ENCODE measurements at places on chromosomes 4 and X.
A peak's percentile ranks its signal among the peaks of the same experiment; 100 is the strongest.

DNA sequence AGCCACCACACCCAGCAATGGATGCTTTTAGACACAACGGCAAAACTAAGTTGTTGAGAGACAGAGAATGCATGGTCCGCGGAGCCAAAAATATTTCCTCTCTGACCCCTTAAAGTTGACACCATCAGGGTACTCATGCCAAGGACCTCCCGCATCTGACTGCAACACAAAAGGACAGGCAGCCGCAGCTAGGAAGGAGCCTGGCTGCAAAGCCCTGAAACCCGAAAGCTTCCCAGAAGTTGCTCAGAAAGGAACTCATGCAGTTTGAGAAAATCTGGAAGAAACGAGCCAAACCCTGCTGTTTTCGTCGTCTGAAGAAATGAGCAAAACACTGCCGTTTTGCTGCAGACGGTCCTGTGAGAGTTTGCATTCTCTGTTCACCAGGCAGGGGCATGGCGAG is 16.5 kb downstream of the DHRSX start:
- no peak for DNase-seq

GRCh38 chrX:100913111-100913510 is 15.6 kb downstream of the XKRX start:
- no peak for DNase-seq

GRCh38 chrX:77564823-77565222 is 117.6 kb downstream of the FGF16 start:
- no peak for DNase-seq

- DNase-seq, result peak; percentile 26
Observed at GRCh38 chrX:41180194-41180908, 95.1 kb downstream of the USP9X start.

DNA sequence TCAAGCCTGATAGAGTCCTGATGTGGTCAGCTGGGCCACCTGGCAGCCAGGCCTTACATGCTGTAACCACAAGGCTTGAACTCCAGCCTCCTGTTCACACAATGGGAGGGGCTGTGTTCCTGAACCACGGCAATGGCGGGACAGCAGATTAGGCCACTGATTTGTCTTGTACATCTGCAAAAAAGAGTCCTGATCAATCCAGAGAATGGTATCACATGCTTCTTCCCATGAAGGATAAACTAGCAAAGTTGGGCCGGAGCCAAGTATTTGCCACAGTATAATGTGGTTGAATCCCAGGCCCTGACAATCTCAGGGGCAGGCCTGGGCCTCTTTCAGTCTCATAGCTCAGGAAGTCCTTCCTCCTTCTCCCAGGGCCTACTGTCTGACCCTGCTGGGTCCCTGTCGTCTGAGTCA is 2182.5 kb upstream of the AGA start:
- no peak for DNase-seq

DNA sequence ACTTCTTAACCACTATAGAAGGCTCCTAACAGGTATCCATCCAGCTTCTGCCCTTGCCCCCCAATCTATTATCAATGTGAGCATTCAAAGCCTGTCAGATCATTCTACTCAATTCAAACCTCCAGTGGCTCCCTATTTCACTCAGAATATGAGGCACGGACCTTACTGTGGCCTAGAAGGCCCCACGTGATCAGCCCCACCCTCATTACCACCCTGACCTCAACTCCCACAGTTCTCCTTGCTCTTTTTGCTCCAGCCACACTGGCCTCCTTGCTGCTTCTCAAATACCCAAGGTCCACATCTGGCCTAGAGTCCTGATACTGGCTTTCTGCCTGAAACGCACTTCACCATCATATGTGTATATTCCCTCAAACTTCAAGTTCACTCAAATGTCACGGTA is 18.7 kb downstream of the SEPSECS start:
- DNase-seq, result no peak

GRCh38 chrX:64580605-64581004 is 185.4 kb upstream of the MTMR8 start:
- DNase-seq, result no peak

- DNase-seq, result peak; percentile 48
Observed at GRCh38 chr4:10743357-10743756, 58.8 kb upstream of the CLNK start.

DNA sequence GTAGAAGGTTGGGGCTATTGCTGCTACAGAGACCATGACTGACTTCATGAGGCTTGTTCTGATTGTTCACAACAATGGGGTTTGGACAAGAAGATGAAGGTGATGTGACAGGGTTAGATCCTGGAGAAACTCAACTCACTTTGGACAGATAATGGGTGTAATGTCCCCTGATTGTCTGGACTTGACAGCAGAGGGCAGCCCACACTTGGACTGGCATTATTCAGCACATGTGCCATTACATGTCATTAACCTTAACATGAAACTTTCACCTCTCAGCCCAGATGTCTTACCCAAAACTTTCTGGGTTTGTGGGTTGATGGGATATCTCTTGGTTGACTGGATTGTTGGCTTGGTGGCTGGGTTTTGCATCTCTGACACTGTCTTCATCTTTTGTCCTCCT is 101.5 kb downstream of the MXRA5 start:
- DNase-seq, result no peak

GRCh38 chr4:165398570-165398969 is 19.8 kb downstream of the CPE start:
- DNase-seq, result no peak

- DNase-seq, result no peak
Observed at GRCh38 chr4:119550857-119551532, 77.6 kb downstream of the PDE5A start.

GRCh38 chr4:141713771-141714445 is 77.5 kb downstream of the IL15 start:
- DNase-seq, result no peak

DNA sequence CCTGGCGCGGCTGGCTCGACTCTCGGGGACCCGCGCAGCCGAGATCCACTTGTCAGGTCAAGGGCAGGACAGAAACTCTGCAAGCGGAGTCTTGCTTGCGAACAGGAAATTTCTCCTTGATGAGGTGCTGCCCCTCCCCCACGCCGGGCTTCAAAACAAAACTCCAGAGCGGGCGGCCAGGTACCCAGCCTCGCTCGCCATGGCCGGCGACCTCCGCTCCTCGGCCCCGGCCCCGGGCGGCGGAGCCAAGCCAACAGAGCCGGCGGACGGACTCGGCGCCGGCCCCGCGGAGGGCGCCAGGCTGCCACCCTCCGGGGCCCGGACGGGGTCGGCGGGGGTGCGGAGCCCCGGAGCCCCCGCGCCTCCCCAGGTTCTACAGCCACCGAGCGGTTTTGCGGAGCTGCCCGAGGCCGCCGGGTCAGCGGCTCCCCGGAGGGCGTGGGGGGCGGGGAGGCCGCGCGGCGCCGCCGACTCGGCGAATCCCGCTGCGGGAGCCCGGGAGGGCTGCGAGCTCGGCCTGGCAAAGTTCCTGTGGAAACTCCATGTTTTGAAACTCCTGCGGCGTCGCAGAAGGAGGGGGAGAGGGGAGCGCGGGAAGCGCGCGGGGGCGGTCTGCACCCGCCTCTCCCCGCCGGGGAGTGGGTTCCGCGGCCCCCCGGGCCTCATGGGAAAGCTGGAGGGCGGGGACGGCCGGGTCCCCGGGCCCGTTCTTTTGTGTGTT is 11.7 kb upstream of the BCOR start:
- DNase-seq, result no peak

DNA sequence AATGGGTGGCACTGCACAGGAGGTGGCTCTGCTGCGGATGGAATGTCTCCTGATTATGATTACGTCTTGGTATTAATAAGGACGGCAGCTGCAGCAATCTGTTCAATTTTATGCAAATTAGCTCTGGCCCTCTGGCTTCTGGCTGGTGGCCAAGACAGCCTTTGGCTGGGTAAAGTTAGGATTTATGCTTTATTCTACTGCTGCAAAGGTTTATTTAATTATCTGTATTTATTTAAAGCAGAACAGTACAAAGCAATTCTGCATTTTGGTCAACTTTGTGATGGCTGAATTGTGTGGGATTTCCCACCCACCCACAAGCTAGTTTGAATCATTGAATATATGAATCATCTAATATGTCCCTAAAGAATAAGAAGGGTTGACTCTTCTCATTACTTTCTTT is 745.6 kb upstream of the FAM241A start:
- DNase-seq, result no peak

- no peak for DNase-seq
Observed at GRCh38 chr4:157854819-157855218, 318.0 kb downstream of the GASK1B start.

- DNase-seq, result no peak
Observed at GRCh38 chr4:141356321-141356962, 135.7 kb downstream of the ZNF330 start.

GRCh38 chrX:25012433-25012735 is 3.4 kb downstream of the ARX start:
- DNase-seq, result no peak

DNA sequence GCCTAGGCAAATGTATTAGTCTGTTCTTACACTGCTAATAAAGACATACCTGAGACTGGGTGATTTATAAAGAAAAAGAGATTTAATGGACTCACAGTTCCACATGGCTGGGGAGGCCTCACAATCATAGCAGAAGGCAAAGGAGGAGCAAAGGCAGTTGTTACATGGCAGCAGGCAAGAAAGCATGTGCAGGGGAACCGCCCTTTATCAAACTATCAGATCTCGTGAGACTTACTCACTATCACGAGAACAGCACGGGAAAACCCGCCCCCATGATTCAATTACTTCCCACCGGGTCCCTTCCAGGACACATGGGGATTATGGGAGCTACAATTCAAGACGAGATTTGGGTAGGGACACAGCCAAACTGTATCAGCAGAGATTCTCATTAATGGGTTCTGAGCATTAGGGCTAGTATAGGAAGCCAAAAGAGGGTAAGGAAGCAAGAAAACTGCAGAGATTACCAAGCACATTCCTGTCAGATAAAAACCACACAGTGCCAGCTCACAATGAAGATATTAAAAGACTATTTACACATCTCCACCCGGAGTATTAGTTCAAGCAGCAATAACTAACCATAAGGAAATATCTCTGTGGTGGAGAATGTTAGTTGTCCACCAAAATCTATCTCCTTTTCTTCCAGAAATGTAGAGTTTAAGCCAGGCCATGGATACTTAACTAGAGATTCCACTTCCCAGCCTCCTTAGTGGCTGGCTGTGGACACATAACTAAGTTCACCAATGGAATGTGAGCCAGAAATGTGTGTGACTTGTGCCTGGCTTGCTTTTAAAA is 61.2 kb upstream of the HOPX start:
- no peak for DNase-seq

- DNase-seq, result no peak
Observed at GRCh38 chrX:147978931-147979330, 2.2 kb upstream of the FMR1NB start.

- DNase-seq, result no peak
Observed at GRCh38 chr4:76457885-76458284, 22.9 kb downstream of the SHROOM3 start.

DNA sequence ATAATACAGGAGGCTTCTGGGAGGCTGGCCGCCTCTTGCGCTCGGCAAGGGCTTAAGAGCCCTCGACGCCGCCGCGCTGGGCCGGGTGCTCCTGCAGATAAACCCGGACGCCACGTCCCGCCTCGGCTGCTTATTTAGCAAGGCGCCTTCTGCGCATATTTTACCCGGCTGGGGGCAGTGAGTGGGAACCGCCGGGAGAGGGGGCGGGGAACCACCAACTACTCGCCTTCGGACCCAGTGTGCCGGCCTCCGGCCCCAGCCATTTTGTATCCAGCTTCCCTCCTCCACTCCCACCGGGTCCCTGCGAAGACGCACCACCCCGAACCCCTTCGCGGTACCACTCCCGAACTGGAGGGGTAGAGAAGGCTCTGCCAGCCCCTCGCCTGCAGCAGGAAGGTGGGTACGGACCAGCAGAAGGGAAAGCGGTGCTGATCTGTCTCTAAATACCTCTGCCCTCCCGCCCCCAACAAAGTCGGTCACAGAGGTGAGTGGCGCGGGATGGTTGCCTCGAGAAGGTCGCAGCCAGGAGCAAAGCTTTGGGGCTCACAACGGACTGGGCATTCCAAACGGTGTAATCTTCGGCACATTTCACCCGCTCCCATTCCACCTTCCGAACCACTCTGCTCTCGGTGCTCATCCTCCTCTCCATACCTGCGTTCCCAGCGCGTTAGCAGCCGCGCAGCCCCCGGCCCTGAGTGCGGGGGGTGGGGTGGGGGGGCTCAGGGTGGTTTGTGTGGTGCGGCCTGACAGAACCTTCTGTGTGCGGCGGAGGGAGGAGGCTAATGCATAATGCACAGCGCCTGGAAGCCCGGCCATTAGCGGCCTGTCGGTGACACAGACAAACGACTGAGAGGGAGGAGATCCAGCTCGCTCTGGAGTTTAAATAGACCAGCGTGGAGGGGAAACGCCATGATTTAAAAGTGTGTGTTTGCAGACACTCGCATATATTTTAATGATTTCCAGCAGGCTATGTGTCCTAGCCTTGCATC is 4.9 kb upstream of the BCOR start:
- no peak for DNase-seq

- no peak for DNase-seq
Observed at GRCh38 chrX:47146121-47146935, 1.3 kb downstream of the RBM10 start.

DNA sequence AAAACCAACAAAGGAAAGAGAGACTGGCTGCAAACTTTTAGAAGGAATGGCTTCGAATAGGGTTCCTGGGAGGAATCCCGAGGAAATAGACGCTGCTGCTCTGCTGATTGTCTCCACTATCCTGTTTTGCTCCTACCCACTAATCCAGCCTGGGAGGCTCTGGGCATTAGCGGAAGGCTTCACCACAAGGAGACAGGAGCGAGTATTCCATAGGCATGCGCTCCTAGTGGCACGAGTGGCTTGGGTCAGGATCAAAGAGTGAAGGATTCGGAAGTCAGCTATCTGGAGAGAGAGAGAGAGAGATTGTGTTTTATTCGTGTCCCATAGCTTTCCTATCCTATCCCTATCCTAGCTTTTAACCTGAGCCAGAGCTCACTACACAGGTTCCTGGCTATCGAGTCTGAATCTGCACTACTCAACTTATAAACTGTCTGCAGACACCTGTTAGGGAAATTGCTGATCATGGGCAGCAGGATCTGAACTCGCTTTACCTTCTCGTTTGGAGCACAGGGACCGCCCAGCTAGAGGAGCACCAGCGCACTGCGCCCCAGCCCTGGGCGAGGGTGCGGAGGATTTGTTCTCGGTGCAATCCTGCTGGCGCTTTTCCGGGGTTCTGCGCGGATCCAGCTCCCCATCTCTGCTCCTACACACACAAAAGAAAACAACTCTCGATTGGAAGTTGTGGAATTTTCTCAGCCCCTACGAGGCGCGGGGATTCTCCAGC is 740 bp upstream of the NPY2R start:
- DNase-seq, result peak; percentile 3

DNA sequence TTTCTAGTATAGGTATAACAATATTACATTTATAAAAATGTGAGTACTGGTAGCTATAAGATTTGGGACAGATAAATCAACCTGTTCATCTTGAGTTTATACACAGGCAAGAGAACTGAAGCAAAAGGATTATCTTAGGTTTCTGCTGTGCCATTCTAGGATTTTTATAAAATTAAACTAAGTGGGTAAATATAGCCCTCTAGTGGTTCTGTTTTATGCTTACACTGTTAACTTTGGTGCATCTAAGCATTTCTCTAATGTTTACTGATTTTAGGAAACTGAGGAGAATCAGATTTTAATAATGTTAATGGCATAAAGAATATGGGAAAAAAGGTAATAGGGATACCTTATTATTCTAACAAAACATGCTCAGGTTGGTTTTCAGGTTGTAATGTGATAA is 1.1 kb upstream of the RRH start:
- DNase-seq, result no peak

Data from GM06990 (cell line).